CD14-positive monocyte (primary cell): ENCODE measurements at places on chromosomes 4 and X. TPM values are rescaled to one million over a fixed set of nuclear protein-coding genes. Genes with fewer than 3 reads are reported as not detected.

DNA sequence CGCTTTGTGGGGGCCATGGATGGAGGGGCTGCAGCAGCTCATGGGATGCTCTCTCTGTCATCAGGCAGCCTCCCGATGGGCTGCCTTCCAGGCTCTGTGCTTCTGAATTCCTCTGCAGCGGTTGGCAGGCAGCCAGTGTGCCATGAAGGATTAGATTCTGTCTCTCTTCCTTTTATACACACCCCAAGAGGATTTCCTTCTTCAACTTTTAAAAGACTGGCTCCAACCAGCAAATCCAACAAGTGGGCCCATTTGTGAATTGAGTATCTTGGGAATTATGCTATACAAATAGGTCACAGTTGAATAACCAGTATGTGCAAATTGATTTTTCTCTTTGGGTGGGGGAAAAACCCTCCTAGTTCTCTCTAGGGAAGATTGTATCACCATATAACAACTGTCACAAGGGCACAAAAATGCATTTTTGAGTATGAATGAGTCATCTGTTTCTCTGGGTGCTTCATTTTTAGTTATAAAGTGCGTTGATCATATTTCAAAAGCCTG, 96.8 kb upstream of the FAT1 start:
- no peaks in the 10 kb centered on the region for H3K27me3 ChIP-seq
- DNase-seq: no peak
- no peak overlapping the region for H3K27ac ChIP-seq

DNA sequence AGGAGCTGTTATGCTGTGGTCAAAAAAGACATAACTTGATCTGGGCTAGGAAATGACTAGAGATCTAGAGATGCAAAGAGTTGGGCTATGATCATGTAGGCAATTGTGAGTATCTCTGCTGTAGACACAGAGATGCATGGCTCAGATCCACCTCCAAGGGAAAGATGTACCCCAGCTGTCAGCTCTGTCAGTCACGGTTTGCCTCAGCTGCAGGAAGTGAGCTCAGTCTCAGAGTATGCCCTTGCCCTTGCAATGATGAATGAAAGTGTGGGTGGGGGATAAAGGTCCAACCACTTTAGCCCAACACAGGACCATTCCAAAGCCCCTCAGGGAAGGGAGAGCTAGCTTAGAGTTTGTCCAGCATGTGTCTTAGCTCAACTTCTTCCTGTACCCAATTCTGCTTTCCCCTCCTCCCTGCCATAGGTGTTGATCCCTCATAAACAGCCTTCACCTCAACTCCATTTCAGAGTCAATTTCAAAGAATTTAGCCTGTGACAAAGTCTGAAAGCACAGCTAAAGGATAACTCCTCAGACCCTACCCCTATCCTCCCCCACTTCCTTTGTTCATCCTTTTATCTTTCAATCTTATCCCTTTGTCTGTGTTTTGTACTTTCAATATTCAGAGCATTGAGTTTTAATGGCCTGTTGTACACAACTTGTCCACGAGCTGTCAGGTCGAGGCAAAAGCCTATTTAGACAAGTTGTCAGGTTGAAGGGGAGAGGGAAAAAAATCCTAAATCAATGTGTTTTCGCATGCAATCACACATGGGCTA, 90.6 kb downstream of the MID1IP1 start:
- H3K27me3 ChIP-seq: no peaks in the 10 kb centered on the region
- H3K36me3 ChIP-seq: no peaks in the 10 kb centered on the region
- no peak overlapping the region for H3K4me3 ChIP-seq
- no peaks in the 10 kb centered on the region for H3K4me1 ChIP-seq

GRCh38 chr4:17921451-17921850, 100.1 kb downstream of the LCORL start:
- no peak overlapping the region for H3K27ac ChIP-seq
- H3K4me3 ChIP-seq: no peak overlapping the region
- no peaks in the 10 kb centered on the region for H3K4me1 ChIP-seq
- peaks cover 20% of the 10 kb centered on the region for H3K36me3 ChIP-seq

DNA sequence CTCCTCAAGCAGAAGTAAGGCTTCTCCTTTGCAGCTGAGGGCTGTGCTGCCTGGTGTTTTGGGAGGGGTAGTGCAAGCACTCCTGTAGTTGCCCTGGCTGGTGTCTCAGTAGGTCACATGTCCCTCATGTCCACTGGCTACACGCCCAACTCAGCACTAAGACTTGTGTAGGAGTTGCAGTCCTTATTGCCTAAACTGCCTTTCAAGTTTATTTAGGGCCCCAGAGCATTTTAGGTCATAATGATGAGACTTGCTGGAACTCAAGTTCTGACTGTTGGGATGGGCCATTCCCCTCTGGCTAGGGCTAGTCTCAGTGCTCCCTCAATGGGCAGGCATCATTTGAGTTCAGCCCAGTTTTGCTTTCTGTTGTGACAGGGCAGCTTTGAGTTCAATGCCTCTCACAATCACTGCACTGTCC, 44.1 kb downstream of the PPM1K start:
- no peaks in the 10 kb centered on the region for H3K36me3 ChIP-seq
- no peaks in the 10 kb centered on the region for H3K27me3 ChIP-seq
- H3K4me3 ChIP-seq: no peak overlapping the region
- H3K27ac ChIP-seq: no peak overlapping the region

DNA sequence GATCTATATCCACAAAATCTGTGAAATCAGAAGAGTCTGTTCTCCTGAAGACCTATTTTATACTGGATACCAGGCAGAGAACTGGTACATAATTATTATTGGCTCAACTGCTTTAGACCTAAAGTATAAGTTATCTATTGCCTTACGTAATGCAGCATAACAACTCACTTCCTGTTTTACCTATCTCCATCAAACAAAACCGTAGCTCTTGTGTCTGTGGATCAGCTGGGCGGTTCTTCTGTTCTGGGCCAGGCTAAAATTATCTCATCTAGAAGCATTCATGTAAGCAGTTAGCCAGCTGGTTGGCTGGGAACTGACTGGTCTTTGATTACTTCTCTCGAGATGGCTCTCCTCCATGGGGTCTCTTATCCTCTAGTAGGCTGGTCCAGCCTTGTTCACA, 57.8 kb downstream of the PPP1R2C start:
- no peak overlapping the region for H3K27ac ChIP-seq
- no peak for DNase-seq
- H3K4me3 ChIP-seq: no peak overlapping the region
- no peaks in the 10 kb centered on the region for H3K4me1 ChIP-seq
- no peaks in the 10 kb centered on the region for H3K27me3 ChIP-seq

ARSD gene
- polyA plus RNA-seq: 18.2 and 19.2 TPM in 2 replicates

RRH gene
- not detected in 2 replicates for polyA plus RNA-seq

LIMCH1 gene
- polyA plus RNA-seq: 0.20 and 0.64 TPM in 2 replicates

LPAR4 gene
- polyA plus RNA-seq: not detected
